AG20443 (cell line): ENCODE measurements at places on chromosomes 11 and 22.
A peak's percentile ranks its signal among the peaks of the same experiment; 100 is the strongest.

DNA sequence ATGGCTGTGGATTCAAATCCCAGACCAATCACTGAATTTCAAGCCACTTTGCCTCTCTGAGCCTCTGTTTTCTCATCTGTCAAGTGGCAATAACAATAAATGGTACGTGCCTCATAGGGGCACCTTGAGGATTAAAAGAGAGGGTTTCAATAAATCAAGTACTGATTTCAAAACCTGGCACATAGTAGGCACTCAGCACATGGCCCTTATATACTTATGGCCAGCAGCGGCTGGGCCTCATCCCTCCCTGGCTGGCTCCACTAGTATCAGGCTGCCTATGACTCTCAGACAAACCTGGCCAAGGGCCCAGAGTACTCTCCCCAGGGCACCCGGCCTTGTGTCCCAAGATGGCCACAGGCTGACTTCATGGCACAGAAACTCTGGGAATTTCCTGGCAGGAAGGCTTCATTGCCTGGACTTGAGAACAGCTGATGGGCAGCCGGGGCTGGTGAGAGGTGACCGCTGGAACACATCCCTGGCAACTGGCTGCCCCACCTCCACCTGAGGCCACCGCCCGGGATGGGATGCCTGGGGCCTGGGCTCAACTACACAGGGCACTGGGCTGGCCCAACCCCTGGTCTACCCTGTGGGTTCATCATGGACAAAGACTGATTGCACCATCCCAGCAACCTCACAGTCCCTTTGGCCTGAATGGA lies 3.4 kb downstream of the FADS3 start:
- peak; percentile 91 for DNase-seq

DNA sequence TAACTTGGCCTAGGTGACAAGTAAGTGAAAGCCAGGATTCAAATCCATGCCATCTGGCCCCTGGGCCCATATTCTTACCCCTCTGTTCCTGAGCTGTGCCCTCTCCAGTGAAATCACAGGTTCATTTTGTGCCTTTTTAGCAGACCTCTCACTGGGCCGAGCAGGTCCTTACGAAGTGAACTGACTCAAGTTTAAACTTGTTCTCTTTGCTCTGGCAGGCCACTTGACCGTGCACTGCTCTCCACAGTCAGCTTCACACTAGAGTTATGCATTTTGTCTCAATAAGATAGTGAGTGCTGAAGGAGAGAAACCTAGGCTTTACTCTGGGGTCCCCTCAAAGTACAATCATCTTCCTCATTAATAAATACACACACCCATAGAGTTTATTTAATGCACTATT lies 40.7 kb downstream of the ARFGAP3 start:
- no peak for DNase-seq

DNA sequence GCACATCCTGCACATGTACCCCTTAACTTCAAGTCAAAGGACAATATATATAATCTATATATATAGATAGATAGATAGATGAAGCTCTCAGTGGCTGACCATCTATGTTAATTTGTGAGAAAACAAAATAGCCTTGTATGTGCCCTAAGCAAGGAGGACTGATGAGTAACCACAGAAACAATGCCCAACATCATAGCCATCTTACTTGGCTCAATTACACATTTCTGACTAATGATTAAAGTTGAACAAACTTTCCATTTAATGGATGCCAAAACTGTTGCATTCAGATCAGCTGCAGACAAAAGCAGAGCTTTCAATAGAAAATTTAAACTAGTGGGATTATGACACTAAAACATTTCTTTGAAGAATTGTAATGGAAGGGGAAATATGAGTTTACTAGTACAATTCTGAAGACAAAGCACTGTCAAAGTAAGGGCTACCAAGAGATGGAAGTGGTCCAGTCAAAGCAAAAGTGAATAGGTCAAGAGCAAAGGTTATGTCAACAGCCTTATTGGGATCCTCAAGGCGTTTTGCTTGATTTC lies 1188.2 kb upstream of the RAG2 start:
- DNase-seq = no peak

GRCh38 chr22:44455963-44456358 lies 42.1 kb downstream of the RTL6 start:
- no peak for DNase-seq

GRCh38 chr11:84993386-84993785 lies 633.8 kb downstream of the DLG2 start:
- peak; percentile 17 for DNase-seq

DNA sequence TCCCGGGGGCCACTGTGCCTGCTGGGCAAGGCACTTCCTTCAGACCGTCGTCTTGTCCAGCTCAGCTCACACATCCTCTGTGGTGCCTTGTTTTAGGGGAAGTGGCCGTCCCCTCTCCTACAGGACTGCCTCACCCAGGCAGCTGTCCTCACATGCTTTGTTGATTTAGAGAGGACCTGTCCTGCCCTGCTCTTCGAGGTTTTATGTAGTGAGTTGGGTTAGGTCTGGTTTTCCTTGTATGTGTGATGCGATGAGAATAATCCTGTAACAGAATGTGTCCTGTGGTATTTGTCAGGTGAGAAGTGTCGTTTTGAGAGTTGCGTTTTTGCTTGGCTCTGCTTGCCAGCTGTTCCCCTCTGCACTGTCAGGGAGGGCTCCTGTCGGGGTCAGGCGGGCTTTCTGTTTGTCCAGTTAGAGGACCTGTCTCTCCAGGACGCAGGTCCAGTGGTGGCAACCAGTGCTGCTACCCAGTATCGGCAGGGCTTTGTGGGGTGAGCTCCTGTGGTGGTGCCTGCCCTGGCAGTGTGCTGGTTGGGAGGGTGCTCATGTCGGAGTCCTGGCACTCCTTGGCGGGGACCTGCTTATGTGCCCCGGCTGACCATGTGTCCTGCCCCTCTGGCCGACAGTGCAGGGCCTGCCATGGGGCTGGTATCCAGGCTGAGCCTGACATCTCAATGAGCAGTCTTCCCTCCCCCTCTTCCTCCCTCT lies 41.3 kb downstream of the MUC6 start:
- DNase-seq = no peak

DNA sequence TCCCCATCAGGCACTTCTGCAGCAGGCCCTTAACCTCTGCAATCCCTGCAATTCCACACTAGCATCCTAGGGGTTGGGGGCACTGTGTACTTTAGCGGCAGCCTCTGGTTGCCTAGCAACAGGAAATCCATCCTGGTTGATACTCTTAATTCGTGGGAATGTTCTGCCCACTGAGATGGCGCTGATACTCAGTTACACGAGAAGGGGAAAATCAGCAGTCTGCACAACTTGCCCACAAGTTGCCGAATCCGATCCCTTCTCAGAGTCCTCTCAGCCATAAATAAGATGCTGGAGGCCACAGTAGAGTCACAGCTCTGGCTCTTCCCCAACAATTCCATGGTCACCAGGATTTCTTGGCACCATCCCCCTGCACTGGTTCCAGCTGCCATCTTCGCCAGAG lies 57.6 kb upstream of the CRYBB3 start:
- DNase-seq = no peak

DNA sequence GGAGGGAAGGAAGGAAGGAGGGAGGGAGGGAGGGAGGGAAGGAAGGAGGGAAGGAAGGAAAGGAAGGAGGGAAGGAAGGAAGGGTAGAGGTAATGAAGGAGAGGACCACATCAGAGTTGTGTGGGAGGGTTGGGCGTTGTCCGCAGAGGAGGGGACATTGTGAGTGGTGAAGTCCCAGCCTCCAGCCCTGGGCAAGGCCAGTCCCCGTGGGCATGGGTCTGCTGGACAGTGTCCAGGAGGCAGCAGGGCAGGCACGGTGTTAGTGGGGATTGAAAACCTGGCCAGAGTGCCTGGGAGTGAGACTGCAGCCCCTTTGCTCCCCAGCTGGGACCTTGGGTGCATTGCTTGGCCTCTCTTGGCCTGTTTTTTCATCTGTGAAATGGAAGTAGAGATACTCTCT lies 1462.3 kb downstream of the BRD1 start:
- DNase-seq = no peak

DNA sequence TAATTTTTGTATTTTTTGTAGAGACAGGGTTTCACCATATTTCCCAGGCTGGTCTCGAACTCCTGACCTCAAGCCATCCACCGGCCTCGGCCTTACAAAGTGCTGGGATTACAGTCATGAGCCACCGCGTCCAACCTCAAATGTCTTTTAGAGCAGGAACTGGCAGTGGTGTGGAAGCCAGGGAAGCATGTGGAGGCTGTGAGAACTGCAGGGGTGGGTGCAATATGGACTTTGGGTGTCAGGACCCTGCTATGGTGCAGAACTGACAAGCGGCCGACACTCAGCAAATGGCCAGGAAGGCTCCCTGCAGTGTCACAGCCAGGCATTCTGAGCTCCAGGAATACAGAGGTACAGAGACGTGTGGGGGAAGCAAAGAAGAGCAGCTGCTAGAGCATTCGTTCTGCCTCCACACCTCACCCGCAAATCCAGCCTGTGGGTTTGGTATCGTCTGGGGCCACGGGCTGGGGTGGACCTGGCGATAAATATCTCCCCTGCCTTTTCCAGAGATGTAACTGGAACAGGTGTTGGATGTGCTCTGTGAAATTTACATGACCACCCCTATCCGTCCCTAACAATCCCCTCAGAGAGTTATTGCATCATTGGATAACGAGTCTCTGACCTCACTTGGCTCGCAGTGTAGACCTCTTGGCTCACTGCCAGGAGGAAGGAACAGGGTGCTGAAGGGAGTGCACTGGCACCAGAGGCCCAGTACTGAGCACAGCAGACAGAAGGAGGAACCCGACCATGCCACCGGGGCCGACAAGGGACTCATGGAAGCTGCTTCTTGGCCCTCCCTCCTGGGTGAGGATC lies 624.7 kb upstream of the B3GAT1 start:
- no peak for DNase-seq

GRCh38 chr11:109789901-109790300 lies 303.3 kb upstream of the ZC3H12C start:
- peak; percentile 51 for DNase-seq

- DNase-seq = no peak
Observed at GRCh38 chr11:69152733-69153421, 2.9 kb upstream of the SMIM38 start.

DNA sequence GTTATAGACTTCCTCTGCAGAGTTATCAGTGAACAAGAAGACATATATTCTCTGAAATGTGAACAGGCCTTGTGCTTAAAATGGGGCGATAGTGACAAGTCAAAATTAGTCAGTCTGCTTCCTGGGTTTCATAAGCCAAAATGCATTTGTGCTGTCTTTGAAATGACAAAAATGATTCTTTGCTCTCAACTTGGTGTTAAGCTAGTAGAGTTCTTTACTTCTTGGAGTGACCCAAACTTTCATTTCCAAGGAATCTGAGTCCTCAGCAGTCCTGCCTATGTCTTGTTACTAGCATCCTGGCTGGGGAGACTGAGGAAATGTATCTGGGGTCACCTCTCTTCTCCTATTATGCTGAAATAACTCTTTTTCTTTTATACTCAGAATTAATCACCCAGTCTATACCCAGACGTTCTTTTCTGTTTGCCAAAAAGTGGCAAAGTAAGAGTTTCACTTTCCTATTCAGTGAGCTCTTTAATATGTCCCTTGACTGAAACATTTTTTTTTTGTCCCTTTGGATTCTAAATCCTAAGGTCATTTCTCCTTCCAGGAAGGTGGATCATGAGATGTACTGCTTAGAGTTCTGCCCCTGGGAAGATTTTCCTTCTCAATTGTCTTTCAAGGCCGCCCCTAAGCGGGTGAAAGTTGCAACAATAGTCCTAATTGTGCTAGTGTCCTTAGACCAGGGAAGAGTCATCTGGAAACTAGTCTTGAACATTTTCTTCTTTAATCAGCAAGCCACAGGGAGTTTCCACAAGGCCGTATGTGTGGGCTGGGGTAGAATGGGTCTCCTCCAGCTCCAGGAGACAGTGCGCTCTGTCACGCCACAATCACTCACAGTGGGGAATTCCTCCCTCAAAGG lies 53.0 kb upstream of the RDX start:
- DNase-seq = no peak

- DNase-seq = no peak
Observed at GRCh38 chr11:27545946-27546345, 39.4 kb upstream of the LIN7C start.

DNA sequence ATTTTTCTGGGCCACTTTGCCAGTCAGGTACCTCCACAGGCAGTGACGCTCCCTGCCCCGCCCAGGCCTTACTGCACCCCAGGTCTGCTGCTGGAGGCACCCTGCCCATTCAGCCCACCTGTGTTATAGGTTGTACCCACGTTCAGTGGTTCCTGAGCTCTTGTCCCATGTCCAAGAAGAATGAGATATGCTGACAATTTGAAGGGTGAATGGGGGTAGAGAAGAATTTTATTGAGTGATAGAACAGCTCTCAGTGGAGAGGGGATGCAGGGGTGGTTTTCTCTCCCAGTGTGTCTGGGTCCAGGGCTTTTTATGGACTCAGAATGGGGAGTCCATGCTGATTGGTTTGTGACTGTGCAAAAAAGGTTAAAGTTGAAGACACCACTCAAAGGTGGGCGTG lies 149.7 kb downstream of the LDLRAD3 start:
- no peak for DNase-seq

DNA sequence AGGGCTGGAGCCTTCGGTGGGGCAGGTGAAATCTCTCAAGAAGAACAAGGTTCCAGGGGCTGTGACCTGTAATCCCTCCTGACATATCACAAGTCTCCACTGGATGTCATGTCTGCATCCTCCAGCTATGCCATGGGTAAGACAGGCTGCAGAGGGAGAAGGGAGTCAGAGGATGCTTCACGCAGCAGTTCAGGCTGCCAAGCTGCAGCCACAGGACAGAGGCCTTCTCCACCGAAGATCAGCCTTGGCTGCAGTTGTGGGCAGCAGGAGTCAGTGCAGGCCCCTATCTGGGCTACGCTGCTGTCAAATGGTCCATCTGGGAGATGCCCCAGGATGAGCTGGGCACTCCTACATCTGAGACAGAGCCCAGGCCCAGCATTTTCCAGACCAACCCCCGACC lies 25.0 kb downstream of the DKK3 start:
- DNase-seq = no peak
